ENCODE measurements at places on chromosomes 3 and 15. TPM values are rescaled to one million over a fixed set of nuclear protein-coding genes. Genes with fewer than 3 reads are reported as not detected.

GRCh38 chr15:92429378-92430068 lies 35.8 kb downstream of the ST8SIA2 start:
- DNase-seq, result no peak

- DNase-seq, result no peak
These were observed 148.8 kb upstream of the NDN start for GRCh38 chr15:23835953-23836352.

- DNase-seq, result no peak
These were observed 422.1 kb downstream of the GRM7 start for GRCh38 chr3:7282988-7283387.

DNA sequence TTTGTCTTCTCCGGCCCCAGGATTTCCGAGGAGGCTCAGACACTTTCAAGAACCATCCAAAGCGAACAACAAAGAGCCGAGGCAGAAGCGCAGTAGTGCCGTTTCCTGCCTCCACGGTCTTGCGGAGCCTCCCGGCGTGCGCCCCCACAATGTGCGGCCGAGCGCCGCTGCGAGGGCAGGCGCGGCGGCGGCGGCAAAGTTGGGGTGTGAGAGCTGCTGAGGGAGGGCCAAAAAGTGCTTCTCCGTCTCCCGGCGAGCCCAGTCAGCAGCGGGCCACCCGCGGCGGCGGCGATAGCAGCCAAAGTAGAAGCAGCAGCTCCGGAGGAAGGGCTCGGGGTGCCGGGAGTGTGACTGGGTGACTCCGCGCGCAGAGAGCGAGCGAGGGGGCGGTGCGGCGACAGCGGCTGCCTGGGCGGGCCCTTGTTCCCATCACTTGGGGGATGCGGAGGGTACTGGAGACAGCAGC lies 749.1 kb downstream of the ROBO1 start:
- peak; percentile 7 for DNase-seq

- no peak for DNase-seq
These were observed 19.9 kb upstream of the SCN10A start for GRCh38 chr3:38835939-38836338.

- peak; percentile 84 for DNase-seq
These were observed at the start of gene IL17RD for GRCh38 chr3:57164657-57165573. Gene IL17RD (minus strand): TSS chr3:57165353. CDS start chr3:57165286, 67 bp downstream.

DNA sequence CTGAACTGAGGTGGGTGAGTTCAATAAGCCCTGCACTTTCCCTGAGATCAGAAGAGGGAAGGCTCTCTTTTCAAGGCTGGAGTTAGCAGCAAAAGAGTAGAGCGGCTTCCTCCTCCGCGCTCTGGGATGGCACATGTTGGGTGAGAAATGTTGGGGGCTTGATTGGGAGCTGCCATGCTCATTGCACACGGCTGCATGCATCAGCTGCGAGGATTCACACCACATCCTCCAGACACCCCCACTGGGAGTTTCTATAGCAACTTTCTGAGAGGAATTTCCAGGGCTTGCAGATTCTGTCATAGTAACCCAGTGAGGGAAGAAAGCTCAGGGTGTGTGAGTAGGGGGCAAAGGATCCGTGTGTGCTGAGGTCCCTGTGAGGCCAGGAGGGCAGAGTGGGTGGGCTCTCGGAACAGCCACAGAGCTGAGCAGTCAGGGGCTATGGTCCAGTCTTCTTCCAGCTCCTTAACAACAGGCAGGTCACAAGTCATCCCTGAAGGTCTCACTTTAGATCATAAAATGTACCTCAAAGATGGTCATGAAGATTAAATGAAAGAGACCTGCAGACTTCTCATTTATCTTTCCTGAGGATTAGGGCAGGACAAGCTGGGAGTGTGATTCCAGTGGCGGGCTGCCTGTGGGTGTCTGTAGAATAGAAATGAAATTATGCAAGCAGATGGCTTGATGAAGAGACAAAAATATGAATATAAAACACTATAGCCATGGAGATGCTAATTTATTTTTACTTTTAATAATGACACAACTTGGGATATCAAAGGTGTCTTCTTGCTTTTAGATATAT lies 75.7 kb upstream of the CHRNA7 start:
- no peak for DNase-seq

GRCh38 chr3:46844397-46844796 lies 18.8 kb downstream of the MYL3 start:
- DNase-seq, result no peak

- no peak for DNase-seq
These were observed 25.7 kb upstream of the MYLK start for GRCh38 chr3:123909785-123910184.

- DNase-seq, result no peak
These were observed 900.5 kb downstream of the EPHA3 start for GRCh38 chr3:90007778-90008499.

- peak; percentile 76 for DNase-seq
These were observed 639 bp downstream of the FOXP1 start for GRCh38 chr3:71582612-71583565.

DNA sequence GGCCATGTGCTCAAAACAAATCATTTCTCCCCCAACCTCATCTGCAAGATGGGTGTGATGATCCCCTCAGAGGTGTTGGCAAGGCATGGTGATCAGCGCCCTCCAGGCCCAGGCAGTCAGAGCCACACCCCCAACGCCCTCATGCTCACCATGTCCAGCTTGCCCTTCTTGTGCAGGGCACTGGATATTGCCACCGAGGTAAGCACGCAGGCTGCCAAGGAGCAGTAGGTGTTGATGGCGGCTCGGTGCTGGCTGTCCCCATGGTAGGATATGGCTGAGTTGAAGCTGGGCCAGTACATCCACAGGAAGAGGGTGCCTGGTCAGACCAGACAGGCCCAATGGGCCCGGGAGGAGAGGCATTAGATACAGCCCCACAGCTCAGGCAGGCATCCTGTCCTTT lies 17.2 kb downstream of the RHCG start:
- DNase-seq, result no peak

DNA sequence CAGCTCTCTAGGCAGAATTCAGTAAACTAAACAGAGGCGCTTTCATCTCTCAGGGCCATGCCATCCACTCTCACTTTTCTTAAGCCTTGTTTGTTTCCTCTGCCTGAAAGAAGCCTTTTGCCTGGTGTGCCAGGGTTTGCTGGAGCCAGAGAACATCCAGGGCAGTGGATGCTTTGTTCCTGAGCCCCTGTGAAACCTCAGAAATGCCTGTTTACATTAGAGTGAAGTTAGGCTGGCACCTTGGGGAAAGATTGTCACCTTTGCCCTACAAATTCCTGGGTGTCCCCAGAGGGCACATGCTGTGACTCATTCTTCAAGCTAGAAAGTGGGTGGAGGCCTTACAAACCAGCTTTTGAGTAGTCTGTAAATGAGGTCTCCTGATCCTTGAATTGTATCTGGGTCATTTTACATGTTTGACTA lies 10.7 kb upstream of the TRAK1 start:
- DNase-seq, result no peak

DNA sequence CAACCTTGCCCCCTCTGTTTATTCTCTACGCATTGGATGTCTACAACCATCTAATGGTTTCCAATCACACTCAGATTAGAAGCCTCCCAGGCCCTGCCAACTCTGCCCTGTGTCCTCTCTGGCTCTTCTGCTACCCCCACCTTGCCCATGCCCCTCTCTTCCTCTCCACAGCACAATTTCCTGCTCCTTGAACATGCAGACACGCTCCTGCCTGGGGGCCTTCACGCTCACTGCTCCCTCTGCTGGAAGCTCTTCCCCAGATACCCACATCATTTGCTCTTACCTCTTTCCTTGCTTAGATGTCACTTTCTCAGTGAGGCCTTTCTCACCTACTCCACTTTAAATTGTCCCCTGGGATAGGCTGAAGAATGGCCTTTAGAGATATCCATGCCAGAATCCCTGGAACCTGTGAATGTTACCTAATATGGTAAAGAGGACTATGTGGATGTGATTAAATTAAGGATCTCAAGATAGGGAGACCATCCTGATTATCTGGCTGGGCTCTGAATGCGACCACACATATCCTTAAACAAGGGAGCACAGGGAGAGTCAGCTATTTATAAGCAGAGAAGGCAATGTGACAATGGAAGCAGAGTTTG lies 9.9 kb downstream of the KY start:
- peak; percentile 58 for DNase-seq

- no peak for DNase-seq
These were observed 61.3 kb downstream of the NSMCE3 start for GRCh38 chr15:29208352-29208751.

DNA sequence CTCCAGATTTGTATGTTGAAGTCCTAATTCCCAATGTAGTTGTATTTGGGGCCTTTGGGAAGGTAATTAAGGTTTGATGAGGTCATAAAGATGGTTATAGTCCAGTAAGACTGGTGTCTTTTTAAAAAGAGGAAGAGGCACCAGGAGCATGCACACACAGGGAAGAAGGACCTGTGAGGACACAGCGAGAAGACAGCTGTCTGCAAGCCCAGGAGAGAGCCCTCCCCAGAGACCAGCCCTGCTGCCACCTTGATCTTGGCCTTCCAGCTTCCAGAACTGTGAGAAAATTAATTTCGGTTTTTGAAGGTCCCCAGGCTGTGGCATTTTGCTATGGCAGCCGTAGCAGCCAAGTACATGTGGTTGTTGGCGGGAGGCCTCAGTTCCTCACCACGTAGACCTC lies 32.8 kb upstream of the TSEN2 start:
- no peak for DNase-seq

- no peak for DNase-seq
These were observed 154.1 kb downstream of the LIPC start for GRCh38 chr15:58585693-58586443.

DNA sequence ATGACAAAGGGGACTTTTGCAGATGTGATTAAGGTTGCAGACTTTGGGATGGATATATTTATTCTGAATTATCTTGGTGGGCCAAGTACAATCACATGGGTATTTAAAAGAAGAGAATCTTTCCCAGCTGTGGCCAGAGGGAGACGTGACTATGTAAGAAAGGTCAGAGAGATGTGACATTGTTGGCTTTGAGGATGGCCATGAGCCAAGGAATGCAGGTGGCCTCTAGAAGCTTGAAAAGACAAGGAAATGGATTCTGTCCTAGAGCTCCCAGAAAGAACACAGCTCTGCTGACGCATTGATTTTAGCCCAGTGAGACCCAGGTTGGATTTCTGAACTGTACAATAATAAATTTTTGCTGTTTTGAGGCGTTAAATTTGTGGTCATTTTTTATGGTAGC lies 616.0 kb upstream of the TBL1XR1 start:
- DNase-seq, result peak; percentile 94

- peak; percentile 62 for DNase-seq
These were observed 125.4 kb upstream of the MME start for GRCh38 chr3:154954757-154955156.

GRCh38 chr15:89035150-89035549 lies 53.1 kb upstream of the ABHD2 start:
- no peak for DNase-seq

DNA sequence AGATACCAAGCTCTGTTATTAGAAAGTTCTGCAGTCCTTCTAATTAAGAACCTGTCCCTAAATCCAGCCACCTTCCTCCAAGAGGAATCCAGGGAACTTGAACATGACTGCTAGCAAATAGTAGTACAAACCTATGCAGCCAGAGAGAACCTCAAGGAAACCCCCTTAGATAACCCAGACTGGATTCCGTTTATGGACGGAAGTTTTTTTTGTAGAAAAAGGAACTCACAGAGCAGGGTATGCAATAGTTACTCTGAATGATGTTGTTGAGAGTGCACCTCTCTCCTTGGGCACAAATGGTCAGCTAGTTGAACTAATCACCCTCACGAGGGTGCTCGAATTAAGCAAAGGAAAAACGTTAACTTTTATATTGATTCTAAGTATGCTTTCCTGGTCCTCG lies 40.8 kb downstream of the TM4SF18 start:
- DNase-seq, result no peak

- no peak for DNase-seq
These were observed 50.9 kb downstream of the PLXNA1 start for GRCh38 chr3:127033786-127034185.

DNA sequence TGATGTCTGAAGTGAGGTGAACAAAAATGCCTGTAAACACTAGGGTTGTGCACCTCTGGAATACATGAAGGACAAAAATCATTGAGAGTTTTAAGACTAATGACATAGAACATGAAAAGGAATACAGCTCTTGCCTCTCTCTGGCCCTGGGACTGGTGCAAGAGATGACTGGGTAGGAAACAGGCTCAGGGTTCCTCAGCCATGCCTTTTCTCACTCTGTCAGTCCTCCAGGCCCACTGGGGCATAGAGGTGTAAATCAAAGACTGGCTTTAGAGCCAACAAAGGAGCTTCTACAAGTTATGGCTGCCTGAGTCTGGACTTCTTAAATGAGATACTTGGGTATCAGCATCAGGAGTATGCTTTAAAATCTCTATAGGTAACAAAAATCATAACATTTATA lies 554.7 kb upstream of the KCNMB2 start:
- DNase-seq, result no peak

DNA sequence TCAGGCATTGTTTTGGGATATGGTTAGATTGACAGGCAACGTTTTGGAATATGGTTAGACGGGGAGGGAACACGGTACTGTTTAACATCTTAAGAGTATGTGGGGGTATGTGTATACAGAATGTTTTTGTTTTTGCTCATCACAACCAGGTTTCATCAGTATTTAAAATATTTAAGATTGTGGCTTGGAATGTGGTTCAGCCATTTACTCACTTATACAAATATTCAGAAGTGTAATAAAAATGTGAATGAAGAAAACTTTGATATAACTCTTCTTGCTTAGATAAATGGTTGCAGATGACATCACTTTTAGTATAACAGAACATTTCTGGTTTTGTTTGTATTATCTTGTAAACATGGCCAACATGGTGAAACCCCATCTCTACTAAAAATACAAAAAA lies 3.9 kb upstream of the PAK2 start:
- no peak for DNase-seq

DNA sequence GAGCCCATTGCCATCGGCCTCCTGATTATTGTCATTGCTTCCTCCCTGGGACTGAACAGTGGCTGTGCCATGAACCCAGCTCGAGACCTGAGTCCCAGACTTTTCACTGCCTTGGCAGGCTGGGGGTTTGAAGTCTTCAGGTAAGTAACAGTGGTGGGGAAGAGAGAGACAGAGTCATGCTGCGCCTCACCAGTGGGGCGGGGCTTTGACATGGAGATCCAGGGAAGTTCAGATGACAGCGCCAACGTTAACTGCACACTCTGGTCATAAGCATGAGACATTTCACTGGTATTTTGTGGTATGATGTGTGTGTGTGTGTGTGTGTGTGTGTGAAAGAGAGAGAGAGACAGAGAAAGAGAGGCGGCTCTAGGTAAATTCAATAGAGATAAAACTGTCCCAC lies 41.0 kb downstream of the AQP9 start:
- DNase-seq, result peak; percentile 21

SAXO2 gene
- total RNA-seq, result 0.17 TPM

MINAR1 gene
- total RNA-seq, result 0.51 TPM

GRIP2 gene
- total RNA-seq, result not detected

MINDY2 gene
- 20.2 TPM for total RNA-seq

PPM1L gene
- 1.0 TPM for total RNA-seq

TLE3 gene
- total RNA-seq, result 38.3 TPM

MRPL46 gene
- 20.3 TPM for total RNA-seq

TRAIP gene
- 2.0 TPM for total RNA-seq

DUOXA1 gene
- total RNA-seq, result not detected

GPR160 gene
- 11.2 TPM for total RNA-seq

DZIP3 gene
- 6.8 TPM for total RNA-seq

CLRN1 gene
- not detected for total RNA-seq

LRTM1 gene
- not detected for total RNA-seq

IQCH gene
- total RNA-seq, result 1.4 TPM

Data from dermis blood vessel endothelial cell (primary cell).